ENCODE measurements at places on chromosomes 3 and 15.

GRCh38 chr15:67724691-67725375 lies 100.5 kb upstream of the SKOR1 start:
- no peak for DNase-seq

DNA sequence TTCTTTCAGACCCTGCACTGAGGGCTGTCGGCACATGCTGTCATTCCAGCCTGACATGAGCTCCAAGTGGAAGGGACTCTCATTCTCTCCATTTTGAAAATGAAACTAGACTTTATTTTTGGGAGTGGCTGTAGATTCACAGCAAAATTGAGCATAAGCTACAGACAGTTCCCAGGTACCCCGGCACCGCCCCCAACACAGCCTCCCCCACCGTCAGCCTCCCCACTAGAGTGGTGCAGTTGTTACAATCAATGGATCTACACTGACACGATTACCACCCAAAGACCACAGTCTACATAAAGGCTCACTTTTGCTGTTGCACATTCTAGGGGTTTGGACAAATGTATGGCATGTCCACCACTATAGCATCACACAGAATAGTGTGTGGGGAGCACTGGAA lies 29.5 kb upstream of the FGD5 start:
- no peak for DNase-seq

DNA sequence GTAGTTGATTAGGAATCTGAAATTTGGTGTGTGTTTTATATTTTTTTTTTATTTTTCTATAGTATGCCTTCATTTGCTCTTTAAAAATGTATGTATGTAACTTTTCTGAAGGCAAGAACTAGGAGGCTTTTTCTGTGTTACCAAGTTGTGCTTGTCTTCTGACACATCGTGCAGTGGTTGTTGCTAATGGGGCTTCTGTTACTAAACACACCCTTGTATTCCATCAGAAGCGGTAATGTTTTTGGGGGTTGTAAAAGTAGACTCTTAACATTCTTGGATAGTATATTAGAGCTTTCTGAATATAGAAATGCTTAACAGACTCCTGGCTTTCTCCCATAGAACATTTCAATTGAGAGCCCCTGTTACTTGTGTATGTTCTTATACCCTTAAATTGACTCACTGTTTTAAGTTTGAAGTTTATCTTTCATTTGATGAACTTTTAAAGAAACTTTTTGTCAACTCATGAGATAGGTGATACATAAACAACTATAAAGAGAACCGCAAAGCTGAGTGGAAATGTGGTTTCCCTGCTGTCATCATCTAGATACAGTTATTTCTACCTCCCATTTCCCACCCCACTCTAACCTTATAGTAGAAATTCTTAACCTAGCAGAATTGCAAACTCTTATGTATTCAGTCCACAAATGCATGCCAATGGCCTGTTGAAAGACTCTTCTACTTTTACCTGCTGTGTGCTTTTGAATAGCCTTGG lies 2.5 kb downstream of the TIPARP start:
- no peak for DNase-seq

DNA sequence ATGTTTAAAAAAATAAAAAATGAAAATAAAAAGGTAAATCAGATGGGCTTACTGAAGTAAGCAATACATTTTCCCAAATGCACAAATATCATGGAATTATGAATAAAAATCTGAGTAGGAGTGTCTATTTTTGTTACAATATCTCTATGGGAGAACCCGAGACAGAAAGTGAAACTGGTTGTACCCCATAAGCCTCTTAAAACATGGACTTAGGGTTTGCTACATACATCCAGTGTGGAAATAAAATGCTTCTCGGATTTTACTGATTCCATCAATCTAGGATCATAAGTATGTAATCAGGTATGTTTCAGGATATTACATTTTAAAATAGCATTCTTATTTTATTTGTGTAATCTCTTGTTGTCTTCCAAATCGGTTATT lies 177.8 kb upstream of the CDIN1 start:
- DNase-seq, result no peak

GRCh38 chr15:89112341-89112971 lies 24.2 kb downstream of the ABHD2 start:
- DNase-seq, result no peak

- no peak for DNase-seq
Measured at GRCh38 chr15:80402339-80402738, 1.8 kb upstream of the ARNT2 start.

- DNase-seq, result no peak
Measured at GRCh38 chr3:172569128-172570008, 46.1 kb upstream of the TNFSF10 start.

DNA sequence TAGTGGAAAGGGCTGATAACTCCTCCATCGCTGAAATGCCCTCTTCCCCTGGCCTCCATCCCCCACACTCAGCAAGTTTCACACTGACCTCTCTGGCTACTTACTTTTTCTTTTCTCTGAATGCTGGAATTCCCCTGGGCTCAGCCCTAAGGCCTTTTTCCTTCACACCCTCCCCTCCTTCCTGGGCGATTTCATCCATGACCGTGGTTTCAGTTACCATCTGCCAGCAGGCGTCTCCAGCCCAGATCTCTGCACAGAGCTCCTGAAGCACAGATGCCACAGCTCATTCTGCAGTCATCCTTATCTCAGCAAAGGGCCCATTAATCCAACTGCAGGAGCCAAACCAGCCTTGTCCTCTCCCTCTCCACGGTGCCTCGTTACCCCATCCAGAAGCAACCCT lies 114.0 kb downstream of the RFTN1 start:
- DNase-seq, result no peak

- no peak for DNase-seq
Measured at GRCh38 chr15:69544365-69545113, 91.9 kb downstream of the RPLP1 start.

DNA sequence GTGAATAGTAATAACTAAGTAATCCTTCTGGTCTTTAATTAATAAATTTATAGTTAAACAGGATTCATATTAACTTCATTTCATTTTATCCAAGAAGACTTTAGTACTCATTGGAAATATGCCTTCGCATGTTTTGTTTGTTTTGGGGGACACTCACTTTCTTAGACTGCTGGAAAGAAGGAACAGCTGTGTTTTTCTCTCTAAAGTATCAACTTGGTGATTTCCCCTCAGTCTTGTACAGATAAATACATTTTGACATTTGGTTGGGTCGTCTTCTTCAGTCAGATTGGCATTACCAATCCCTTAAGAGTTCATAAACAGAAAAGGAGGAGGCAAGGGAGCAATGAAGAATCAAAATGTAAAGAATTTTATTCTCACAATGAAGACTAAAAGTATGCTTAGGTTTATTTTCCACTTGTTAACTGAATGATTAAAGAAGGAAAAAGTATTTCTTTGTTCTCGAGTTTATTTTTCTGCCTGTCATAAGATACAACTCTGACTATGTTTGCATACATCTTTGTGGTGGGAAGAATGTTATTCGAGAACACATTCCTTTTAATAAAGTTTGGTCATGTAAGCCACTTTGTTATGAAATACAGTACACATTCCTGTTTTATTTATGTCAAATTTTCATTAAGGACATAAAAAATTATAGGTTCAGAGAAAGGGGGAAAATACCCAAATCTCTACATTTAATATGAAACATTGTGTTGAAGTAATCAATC lies 140.2 kb downstream of the GMNC start:
- no peak for DNase-seq

DNA sequence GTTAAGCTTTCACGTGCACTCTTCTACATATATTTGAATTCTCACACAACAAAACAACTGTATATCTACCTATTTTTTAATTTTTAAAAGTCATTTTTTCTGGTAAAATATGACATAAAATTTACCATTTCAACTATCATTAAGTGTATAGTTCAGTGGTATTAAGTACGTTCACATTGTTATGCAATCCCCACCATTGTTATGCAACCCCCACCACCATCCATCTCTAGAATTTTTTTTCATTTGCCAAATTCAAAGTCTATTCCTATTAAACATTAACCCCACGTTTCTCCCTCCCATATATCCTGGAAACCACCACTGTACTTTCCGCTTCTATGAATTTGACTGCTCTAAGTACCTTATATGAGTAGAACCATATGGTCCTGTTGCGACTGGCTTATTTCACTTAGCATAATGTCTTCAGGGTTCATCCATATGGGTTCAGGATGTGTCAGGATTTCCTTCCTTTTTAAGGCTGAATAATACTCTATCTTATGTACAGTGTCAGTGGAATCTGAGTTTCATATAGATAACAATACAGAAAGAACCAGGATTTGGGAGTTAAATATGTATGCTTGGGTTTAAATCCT lies 279.2 kb downstream of the DOCK3 start:
- no peak for DNase-seq

DNA sequence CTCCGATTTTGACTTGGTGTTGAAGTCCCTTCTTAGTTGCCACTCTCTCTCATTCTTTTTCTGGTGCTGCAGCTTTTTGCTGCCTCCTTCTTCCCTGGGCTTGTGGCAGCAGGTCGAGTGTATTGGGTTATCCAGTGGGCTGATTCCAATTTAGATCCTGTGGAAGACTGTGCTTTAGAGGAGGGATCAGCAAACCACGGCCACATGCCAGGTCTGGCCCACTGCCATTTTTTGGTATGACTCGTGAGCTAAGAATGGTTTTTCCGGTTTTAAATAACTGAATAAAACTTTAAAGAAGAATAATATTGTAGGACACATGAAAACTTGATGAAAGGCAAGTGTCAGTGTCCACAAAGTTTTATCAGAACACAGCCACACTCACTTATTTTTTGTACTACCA lies 330.5 kb downstream of the ROBO2 start:
- no peak for DNase-seq

DNA sequence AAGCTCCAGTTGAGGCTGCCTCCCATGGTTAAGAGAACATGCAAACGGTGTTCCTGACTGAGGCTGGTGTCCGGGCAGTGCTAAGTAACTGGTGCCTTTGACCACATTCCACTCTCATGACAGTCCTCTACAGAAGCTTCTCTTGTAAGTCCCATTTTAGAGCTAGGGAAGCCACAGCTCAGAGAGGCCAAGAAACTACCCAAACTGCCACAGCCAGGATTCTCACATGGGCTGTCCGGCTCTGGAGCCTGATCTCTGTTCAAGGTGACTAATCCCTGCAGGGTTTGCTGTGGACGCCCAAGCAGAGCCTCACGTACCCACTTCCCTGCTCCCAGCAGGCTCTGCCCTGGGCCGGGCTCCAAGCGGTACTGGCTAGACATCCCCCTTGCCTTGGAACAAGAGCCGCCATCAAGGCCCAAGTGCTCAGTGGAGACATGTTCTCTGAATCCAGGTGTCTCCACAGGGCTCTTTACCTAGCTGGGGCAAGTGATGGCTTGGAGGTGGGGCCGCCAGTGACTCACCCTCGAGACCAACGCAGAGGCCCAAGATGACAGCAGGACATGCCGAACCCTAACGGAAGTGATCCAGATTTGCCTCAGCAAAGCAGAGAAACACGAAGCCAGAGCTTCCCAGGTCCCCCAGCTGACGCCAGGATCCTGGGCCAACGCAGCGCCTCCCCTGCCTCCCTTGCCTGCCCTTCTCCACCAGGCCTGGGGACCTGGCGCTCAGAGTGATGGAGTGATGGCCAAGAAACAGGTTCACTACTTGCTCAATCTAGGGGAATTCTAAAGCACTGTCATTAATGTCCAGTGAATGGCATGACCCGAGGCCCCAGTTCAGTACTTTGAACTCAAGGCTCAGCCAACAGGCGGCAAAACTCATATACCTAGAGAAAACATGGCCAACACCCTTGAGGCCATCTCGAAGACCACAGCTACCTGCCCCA lies 24.4 kb downstream of the KLHL25 start:
- DNase-seq, result no peak

DNA sequence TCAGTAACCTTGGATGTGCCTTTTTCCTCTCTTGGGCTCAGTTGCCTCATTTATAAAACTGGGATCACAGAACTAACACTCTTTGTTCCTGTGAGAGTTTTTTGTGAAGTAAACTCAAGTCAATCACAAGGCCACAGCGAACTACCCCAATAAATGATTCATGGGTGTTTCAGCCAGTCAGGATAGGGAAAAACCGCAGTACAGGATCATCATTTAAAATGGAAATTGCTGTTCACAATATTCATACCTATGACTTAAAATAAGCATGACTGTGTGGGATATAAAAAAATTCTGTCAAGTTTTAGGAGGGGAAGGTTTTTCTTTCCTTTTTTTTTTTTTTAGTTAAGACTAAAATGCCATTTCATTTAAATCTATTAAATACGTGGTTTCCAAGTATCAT lies 238.1 kb downstream of the CHST2 start:
- DNase-seq, result no peak

DNA sequence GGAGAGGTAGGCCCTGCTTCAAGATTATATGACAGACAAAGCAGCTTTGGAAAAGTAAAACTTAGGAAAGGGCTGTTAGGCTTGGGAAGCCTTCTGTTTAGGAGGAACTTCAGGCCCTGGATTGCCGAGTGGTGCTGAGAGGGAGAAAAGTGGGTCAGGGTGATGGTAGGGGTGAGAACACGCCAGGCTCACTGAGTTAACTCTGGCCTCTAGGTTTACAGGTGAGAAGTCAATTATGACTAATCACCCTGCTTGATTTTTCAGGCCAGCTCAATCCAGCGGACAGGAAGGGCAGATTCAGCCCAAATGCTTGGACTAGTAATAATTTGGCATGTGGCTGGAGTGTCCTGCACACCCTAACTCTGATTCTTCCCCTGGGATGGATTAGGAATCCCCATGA lies 365.1 kb upstream of the LMCD1 start:
- DNase-seq, result no peak

Data from GF-D8 (cell line).